ENCODE measurements at places on chromosomes 4 and X. TPM values are rescaled to one million over a fixed set of nuclear protein-coding genes. Genes with fewer than 3 reads are reported as not detected.

The SH3D19 gene
- total RNA-seq, result 41.7 TPM

The DCLK2 gene
- total RNA-seq, result 0.41 TPM

The PAGE1 gene
- total RNA-seq, result not detected

The SERTM2 gene
- total RNA-seq, result not detected

DNA sequence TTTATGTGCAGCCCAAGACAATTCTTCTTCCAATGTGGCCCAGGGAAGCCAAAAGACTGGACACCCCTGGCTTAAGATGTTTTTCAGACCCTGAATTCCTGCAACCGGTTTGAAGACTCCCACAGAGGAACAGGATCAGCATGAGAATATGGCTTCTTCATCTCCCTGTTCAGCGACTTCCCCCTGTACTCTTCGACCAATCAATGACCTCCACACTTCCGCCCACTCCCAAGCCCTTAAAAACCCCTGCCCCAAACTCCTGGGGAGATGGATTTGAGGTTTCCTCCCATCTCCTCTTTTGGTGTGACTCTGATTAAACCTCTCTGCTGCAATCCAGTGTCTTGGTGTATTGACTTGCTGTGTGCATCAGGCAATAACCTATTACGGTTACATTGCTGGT, 344.4 kb downstream of the NR3C2 start:
- no peaks in the 10 kb centered on the region for H3K27me3 ChIP-seq
- DNase-seq, result no peak
- no peaks in the 10 kb centered on the region for H3K36me3 ChIP-seq
- H3K4me3 ChIP-seq, result no peak overlapping the region

GRCh38 chr4:3311489-3312171, 18.8 kb downstream of the RGS12 start:
- peak overlapping the region; percentile 17 for H3K4me3 ChIP-seq
- no peaks in the 10 kb centered on the region for H3K27me3 ChIP-seq
- peak; percentile 50 for DNase-seq
- H3K4me1 ChIP-seq, result peaks cover 23% of the 10 kb centered on the region

- no peaks in the 10 kb centered on the region for H3K4me1 ChIP-seq
- H3K4me3 ChIP-seq, result no peak overlapping the region
- no peaks in the 10 kb centered on the region for H3K36me3 ChIP-seq
- no peak overlapping the region for H3K27ac ChIP-seq
Measured at GRCh38 chrX:85543866-85544265, 164.4 kb upstream of the POF1B start.

All from PC-9 (cell line).